ENCODE measurements at places on chromosomes 12 and 14.

DNA sequence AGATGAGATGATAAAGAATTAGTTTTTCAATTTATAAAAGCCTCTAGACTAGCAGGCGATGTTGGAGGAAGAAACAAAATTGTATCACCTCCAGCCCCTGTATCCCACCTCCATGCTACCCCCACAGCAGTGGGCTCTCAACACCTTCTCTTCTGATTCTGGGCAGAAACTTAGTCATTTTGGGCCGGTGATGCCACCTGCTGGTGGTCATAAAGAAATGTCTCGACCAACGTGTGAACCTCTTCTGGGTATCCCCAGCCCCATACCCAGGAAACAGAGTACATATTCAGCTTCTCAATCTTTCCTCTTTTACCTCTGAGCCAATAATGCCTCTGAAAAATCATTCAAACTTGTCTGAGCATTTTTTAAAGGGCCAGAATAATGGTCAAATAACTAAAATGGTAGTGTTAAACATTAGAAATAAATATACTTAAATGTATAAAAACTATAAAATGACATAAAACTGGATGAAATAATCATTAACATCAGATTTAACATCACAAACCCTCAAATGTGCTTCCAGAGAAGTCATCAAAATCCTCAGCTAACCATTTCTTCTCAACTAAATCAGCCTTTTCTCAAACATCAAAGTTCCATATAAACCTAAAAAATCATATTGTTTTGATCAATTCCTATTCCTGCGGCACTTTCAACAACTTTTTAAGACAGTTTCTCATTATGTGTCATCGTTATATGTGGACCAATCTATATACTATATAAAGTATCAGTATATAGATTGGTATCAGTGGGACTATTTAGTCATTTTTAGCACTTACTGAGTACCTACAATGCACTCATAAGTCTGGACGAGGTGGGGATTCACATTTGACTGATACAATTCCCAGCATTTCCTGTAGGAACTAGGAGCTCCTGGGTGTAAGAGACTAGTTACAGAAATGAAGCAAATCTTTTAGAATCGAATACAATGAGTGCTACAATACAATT, 69.4 kb downstream of the ATXN2 start:
- peak; percentile 25 for DNase-seq

GRCh38 chr12:121470751-121471150, 70.8 kb downstream of the RNF34 start:
- DNase-seq, result no peak

DNA sequence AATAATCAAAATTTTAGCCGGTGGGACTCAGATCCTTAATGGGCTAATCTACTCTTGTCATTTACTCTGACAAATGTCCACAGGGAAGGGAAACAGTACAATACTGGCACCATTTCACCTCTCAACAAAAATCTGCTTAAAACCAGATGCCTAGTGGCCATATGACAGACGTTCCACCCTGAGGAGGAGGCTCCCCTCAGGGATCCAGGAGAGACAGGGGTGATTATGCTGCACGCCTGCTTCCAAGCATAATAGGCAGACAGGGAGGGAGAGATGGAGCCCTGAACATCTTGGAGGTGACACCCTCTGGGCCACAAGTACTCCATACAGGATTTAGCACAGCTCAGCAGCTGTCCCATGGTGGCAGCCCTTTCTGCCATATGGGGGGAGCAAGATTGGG, 24.8 kb upstream of the AKAP6 start:
- no peak for DNase-seq

DNA sequence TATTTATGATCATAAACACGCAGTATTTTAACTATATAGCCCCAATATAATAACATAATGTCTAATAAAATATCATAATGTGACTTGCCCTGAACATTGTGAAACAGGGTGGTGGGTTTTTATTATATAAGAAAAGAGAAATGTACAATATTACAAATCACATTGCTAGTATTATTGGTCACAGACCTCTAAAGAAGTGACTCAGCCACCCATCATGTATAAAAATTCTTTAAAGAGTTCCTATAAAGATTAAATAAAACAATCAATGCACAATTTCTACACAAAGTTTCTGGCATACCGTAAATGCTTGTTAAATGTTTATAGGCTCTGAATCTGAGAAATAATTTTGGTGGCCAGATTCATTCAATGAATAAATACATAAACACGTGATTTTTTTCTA, 28.9 kb downstream of the ABCC9 start:
- DNase-seq, result peak; percentile 6

DNA sequence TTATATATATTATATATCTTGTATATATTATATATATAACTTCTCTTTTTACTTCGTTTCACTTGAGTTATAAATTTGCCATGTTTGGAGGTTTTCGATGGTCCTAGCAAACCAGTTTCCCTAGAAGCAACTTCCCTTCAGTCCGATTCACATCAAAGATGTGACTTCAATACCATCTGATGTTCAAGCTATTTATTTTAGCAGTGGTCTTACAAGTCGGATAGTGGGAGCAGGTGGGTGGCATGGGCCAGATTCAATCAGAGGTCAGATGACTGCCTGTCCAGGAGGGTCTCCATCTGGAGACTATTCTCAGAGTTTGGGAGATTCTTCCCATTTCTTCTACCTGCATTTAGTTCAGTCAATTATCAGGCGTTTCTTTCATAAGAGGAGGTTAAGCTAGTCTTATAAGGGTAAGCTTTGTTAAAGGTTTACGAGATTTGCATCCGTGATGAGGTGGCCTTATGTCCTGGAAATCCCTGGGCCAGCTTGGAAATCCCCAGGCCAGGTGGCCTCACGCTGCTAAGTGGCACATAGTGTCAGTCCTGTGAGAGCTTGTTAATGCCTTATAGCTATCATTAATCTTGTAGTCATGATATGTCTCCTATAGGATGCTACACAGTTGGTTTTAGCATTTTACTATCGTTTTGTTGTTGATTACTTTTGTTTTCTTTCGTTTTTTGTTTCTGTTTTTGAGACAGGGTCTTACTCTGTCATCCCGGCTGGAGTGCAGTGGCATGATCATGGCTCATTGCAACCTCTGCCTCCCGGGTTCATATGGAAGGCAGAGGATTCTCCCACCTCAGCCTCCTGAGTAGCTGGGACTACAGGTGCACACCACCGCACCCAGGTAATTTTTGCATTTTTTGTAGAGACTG, 145.8 kb downstream of the BICD1 start:
- DNase-seq, result no peak

DNA sequence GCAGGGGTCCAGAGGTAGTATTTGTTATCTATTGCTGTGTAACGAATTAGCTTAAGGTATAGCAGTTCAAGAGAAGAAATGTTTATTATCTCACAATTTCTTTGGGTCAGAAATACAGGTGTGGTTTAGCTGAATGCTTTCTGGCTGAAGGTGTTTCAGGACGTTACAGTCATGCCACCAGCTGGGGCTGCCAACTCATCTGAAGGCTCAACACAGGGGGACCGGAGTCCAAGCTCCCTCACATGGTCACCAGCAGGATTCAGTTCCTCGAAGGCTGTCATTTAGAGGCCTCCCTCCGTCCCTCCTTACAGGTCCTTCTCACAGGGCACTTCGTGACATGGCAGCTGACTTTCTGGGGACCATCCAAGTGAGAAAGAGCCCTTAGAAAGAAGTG, 37.5 kb upstream of the SINHCAF start:
- no peak for DNase-seq

DNA sequence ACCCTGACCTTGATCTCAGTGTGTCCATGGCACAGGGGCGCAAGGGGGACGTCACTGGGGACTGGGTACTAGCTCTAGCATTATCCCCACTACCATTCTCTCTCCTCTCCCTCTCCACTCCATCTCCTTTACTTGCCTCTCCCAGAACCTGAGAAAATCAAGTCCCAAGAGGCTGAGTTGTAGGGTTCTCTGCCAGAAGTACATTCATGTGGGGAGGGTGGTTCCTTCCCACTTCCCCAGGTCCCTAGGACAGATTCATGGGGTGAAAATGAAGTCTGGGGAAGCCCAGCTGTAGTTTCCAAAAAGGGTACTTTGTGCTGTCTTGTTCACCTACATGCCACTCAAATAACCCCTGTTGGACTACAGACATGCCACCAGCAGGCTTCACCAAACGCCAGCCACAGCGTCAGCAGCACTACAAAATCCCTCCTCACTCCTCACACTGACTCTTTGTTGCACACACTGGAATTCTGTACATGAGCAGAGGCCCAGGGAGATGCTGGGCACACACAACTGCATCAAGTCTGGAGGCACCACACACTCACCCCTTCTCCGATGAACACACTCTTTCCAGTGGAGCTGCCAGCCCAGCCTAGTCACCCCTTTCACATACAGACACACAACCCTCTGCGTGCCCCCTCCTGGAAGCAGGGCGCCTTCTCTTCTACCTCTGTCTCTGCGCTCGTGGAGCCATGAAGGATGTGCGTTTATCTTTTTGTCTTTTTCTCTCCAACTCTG, 6.9 kb downstream of the RARG start:
- DNase-seq, result no peak

GRCh38 chr12:29148596-29148910, 525 bp upstream of the FAR2 start:
- DNase-seq, result peak; percentile 23

GRCh38 chr12:83132360-83132759, 445.7 kb downstream of the TMTC2 start:
- no peak for DNase-seq

DNA sequence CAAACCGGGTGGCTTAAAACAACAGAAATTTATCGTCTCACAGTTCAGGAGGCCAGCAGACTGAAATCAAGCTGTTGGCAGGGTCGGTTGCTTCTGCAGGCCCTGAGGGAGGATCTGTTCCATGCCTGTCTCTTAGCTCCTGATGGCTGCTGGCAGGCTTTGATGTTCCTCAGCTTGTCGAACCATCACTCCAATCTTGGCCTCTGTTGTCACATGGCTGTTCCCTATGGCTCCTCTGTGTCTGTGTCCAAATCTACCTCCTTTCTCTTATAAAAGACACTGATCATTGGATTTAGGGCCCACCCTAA, 14.0 kb downstream of the NFATC4 start:
- DNase-seq, result no peak

DNA sequence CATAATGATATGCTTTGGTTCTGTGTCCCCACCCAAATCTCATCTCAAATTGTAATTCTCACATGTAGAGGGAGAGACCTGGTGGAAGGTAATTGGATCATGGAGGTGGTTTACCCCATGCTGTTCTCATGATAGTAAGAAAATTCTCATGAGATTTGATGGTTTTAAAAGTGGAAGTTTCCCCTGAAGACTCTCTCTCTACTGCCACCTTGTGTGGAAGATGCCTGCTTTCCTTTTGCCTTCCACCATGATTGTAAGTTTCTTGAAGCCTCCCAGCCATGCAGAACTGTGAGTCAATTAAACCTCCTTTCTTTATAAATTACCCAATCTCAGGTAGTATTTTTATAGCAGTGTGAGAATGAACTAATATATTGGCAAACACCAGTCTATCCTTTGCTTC, 260.4 kb upstream of the PPFIA2 start:
- no peak for DNase-seq

DNA sequence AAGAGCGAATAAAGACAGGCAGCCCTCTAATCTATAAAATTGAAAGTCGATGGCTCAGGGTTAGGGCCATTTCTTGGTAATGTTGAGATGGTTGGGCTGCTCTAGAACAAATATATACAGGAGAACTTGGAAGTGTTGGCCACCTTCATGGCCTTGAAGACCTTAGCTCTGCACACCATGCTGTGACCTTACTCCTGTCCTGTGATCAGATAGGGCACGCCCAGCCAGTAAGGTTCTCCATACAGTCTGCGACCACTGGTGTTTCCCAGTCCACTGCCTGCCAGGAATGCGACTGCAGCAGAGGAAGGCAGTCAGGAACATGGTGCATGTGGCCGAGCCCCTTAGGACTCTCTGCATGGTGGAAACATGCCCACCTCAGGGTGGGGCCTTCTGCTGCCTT, 73.2 kb upstream of the PSMA6 start:
- no peak for DNase-seq

- no peak for DNase-seq
Measured at GRCh38 chr12:65192963-65193516, 23.7 kb downstream of the LEMD3 start.

GRCh38 chr14:91509083-91509877, 830 bp downstream of the PPP4R3A start:
- DNase-seq, result no peak

DNA sequence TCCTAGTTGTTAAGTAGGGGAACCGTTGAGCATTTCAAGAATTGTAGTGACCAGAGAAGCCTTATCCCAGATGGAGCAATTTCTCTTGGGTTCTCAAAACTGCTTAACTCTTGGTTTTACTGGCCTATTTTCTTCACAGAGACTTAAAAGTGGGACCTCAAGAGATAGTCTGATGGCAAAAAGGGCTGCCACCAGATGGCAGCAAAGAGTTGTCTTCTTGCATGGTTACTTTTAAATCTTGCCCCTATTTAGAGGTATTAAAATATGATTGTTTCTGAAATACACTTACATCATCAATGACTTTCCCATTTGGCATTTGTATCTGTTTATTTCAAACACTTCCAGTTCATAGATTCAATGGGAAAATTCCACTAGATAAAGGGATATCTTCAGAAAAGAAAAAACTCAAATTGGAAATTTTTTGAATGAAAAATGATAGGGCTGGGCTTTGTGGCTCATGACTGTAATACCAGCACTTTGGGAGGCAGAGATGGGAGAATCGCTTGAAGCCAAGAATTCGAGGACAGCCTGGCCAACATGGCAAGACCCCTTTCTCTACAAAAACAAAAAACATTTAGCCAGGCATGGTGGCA, 69.9 kb upstream of the CNTN1 start:
- DNase-seq, result peak; percentile 47

- no peak for DNase-seq
Measured at GRCh38 chr12:15196221-15196620, 25.0 kb downstream of the RERG start.

GRCh38 chr12:44031472-44032185, 195.7 kb downstream of the TMEM117 start:
- DNase-seq, result no peak

DNA sequence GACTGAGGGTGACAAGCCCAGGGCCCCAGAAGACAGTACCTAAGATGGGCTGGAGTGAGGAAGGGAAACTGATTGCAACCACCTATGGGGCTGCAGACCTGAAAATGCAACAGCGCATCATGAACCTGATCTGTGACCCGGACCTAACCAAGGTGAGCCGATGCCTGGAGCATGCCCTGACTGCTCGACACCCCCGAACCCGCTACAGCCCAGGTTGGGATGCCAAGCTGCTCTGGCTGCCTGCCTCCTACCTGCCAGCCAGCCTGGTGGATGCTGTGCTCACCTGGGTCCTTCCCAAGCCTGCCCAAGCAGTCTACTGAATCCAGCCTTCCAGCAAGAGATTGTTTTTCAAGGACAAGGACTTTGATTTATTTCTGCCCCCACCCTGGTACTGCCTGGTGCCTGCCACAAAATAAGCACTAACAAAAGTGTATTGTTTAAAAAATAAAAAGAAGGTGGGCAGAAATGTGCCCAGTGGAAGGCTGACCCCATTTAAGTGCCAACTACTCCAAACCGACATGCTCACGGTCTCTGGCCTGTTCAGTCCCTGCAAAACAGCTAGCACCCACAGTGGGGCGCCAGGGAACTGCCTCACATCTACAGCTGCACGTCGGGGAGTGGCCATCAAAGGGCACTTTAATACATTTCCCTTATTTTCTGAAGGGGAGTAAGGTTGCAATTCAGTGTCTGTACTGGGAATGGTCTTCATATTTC, 4.2 kb downstream of the RDH5 start:
- peak; percentile 72 for DNase-seq

All from brain microvascular endothelial cell (primary cell).